ENCODE measurements at places on chromosomes 2 and 18. TPM values are rescaled to one million over a fixed set of nuclear protein-coding genes. Genes with fewer than 3 reads are reported as not detected.

- no peak for DNase-seq
These were observed 300.4 kb upstream of the NETO1 start for GRCh38 chr18:73168236-73168635.

- DNase-seq = no peak
These were observed 305.0 kb upstream of the EPAS1 start for GRCh38 chr2:45992021-45992740.

- no peak for DNase-seq
These were observed 26.1 kb upstream of the PPP1R1C start for GRCh38 chr2:181959508-181959907.

DNA sequence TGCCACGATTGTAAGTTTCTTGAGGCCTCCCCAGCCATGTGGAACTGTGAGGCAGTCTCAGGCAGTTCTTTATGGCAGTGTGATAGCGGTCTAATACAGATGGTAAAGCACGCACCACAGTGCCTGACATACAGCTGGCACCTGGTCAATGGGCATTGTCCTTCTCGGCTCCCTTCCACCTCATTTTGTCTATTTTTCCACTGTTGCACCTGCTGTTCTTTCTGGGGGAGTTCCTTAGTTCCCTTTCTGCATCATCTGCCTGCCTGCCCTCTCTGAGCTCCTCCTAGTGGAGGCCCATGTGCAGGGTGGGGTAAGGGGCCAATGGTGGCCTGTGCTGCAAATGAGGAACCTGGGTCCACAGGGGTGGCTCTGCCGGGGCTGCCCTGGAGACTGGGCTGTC lies 157.6 kb downstream of the LPIN1 start:
- DNase-seq = no peak

DNA sequence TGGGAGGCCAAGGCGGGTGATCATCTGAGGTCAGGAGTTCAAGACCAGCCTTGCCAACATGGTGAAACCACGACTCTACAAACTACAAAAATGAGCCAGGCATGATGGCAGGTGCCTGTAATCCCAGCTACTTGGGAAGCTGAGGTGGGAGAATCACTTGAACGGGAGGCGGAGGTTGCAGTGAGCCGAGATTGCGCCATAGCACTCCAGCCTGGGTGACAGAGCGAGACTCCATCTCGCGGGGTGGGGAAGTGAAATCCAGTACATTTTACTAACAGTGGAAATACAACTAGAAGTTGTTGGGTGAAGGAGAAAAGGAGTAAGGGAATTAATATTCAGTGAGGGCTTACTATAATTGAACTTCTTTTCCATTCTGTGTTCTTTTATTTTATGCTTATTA lies 13.2 kb upstream of the ENOSF1 start:
- DNase-seq = no peak

- no peak for DNase-seq
These were observed 3.2 kb upstream of the LIMS2 start for GRCh38 chr2:127678531-127678930.

Gene ALKAL2
- total RNA-seq = not detected
